ENCODE measurements at places on chromosomes 4 and X. TPM values are rescaled to one million over a fixed set of nuclear protein-coding genes. Genes with fewer than 3 reads are reported as not detected.

MAOB gene
- total RNA-seq = 21.6 TPM

TMPRSS11A gene
- 0.05 TPM for total RNA-seq

PGAM4 gene
- not detected for total RNA-seq

COMMD8 gene
- 56.8 TPM for total RNA-seq

ERAS gene
- total RNA-seq = 0.20 TPM

CXCL11 gene
- 1.2 TPM for total RNA-seq

DCAF12L2 gene
- total RNA-seq = 0.87 TPM

SEC31A gene
- 381 TPM for total RNA-seq

PF4V1 gene
- total RNA-seq = 13.5 TPM

GDPD2 gene
- 0.05 TPM for total RNA-seq

GLUD2 gene
- 3.5 TPM for total RNA-seq

LRIT3 gene
- total RNA-seq = not detected

TAF7L gene
- total RNA-seq = not detected

NR3C2 gene
- 5.2 TPM for total RNA-seq

MAGEA9B gene
- not detected for total RNA-seq

SRPX gene
- 5.9 TPM for total RNA-seq

CFI gene
- total RNA-seq = 356 TPM

AGTR2 gene
- total RNA-seq = not detected

BMPR1B gene
- total RNA-seq = 6.5 TPM

ASB12 gene
- not detected for total RNA-seq

GUCY1A1 gene
- 59.1 TPM for total RNA-seq

PNPLA4 gene
- 36.1 TPM for total RNA-seq

FRMD7 gene
- not detected for total RNA-seq

SHISA3 gene
- total RNA-seq = 0.17 TPM

SPANXA1 gene
- not detected for total RNA-seq

CEP44 gene
- total RNA-seq = 16.6 TPM

P2RY8 gene
- total RNA-seq = not detected

ENOPH1 gene
- 62.7 TPM for total RNA-seq

TMEM255A gene
- total RNA-seq = 0.30 TPM

NXF3 gene
- not detected for total RNA-seq

JCHAIN gene
- 0.30 TPM for total RNA-seq
